Stimulated activated CD8-positive, alpha-beta memory T cell treated with anti-CD3 and anti-CD28 coated beads, Interleukin-7, amount 100 ng/mL, for 24 hours (primary cell): ENCODE measurements at places on chromosomes 1 and 21.

- no peak for DNase-seq
Observed at GRCh38 chr1:29550119-29550841, 314.0 kb downstream of the PTPRU start.

DNA sequence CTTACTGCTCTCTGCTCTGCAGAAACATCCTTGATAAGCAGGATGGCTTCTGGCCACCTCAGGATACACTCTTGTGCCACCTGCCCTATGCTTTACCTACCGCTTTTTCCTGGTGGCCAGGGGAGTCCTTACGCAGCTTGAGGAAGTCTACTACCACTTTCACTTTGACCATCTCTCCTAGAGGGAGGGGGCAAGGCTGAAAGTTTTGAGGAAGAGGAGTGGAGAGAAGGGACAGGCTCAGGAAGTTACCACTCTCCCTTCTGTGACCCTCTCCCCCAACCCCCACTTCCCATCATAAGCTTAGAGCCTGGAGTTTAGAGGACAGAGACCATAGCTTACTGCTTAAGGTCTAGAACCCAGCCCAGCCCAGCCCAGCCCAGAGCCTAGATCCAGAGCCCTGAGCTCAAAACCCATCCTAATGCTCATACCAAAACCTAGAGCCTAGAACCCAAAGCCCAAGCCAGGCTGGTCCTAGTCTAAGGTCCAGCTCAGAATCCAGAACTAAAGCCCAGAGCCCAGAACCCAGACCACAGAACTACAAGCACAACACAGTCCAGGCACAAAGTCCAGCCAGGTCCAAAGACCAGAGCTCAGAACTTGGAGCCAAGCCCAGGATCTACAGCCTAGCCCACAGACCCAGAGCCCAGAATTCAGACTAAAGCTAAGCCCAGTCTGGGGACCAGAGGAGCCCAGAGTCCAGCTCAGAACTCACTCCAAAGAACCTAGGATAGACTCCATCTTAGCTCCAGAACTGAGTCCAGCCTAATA is 18.0 kb upstream of the MFSD2A start:
- no peak for DNase-seq

- no peak for DNase-seq
Observed at GRCh38 chr1:237700181-237700580, 190.5 kb downstream of the ZP4 start.

GRCh38 chr1:66360285-66360724 is 173.6 kb upstream of the SGIP1 start:
- DNase-seq: no peak

DNA sequence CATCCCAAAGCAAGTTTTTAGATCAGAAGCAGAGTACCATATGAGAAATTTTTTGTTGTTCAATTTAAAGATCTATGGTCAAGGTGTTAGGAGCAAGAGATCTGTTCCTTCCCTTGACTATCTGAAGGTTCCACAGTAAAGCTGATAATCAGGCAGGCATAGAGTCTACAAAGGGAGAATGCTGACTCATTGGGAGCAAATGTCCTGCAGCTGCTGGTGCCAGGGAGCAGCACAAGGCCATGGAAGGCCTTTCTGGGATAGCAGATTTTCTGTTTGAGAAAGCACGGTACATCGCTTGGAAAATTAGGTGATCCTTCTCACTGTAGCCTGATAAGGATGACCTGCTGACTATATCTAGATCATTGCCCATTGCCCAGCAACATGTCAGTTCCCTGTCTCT is 210.1 kb upstream of the C1orf87 start:
- no peak for DNase-seq

- no peak for DNase-seq
Observed at GRCh38 chr1:242205622-242206489, 207.0 kb upstream of the MAP1LC3C start.

DNA sequence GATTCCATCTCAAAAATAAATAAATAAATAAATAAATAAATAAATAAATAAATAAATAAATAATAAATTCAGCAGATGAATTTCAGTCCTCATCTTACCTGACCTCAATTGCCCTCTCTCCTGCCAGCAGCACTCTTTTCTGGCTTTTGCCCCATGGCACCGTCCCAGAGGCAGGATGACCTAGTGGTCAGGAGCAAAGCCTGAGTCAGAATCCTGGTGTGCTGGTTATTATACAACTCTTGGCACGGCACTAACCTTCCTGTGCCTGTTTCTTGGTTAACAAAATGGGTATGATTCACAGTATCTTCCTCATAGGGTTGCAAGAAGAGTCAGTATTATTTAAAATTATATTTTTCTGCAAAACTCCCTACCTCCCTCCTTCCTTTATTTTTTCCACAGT is 43.0 kb downstream of the NKAIN1 start:
- no peak for DNase-seq

DNA sequence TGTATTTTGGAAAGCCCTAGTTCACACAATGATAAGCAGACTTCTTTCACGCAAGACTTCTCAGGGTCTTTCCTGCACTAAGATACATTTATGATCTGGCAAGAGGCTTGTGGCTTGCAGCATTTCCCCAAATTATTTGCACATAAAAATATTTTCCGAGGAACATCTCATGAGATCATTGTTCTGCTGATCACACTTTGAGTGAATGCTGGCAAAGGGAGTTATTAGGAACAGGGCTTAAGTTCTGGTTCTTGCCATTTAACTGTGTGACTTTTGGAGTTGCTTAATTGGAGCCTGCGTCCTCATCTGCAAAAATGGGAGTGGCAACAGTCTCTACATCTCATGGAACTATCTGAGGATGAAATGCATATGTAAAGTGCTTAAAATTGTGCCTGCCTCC is 50.2 kb downstream of the GADD45A start:
- DNase-seq: no peak

- no peak for DNase-seq
Observed at GRCh38 chr1:6080469-6080868, 34.8 kb downstream of the KCNAB2 start.

DNA sequence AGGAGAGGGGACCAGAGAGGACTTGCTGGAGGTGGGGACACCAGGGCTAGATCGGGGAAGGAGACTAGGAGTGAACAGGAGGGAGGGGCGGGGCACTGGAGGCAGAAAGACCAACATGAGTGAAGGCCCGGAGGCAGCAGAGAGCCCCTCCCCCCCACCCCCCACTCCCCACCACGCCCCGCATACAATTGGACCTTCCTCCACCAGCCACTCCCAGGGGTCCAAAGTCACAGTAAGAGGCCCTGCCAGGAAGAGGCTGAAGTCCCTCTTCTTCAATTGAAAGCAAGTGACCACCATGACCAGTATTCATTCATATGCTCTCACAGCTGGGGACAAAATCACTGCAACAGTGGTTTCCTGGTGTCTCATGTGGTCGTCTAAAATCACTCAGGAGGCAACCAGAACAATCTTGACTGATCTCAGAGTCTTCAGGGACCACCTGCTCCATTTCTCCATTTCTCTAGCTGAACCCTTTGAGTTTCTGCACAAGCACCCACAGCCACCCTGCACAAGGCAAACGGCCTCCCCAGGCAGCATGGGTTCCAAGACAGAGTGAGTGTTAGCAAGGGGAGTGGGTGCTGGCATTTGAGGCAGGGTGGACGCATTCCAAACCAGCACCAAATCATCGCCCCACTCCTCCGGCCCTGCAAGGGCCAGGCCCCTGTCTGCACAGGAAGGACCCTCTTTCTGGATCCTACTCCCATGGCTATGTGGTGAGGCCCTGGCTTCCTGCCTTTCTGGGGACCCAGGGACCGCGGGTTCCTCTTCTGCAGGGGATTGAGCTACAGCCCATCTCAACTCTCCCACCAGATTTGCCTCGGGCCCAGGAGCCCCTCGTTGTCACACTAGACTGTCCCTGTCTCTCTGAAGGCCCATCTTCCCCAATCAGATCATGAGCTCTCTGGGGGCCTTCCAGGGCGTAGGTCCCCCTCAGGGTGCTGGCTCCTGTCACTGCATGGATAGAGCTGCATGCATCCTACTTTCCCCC is 17.0 kb downstream of the LAPTM5 start:
- no peak for DNase-seq

DNA sequence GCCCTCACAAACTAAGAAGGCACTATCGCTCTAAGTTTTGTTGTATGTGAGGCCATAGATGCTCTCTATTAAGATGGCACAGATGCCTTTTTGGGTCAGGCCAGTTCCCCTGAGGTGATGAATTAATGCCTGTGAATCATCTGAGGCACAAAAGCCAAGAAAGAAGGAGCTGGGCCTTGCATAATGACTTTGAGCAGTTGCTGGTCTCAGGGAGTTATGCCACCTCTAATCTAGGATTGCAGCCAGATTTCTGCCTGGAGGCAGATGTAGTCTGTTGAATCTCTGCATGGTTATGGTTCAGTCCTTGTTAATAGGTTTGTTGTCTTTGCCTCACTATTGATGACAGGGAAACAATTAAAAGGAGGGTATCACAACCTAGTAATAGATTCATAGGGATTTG is 168.1 kb upstream of the CHRM3 start:
- no peak for DNase-seq

GRCh38 chr1:67459068-67459467 is 28.9 kb upstream of the SERBP1 start:
- DNase-seq: no peak

GRCh38 chr1:1550591-1551432 is 10.4 kb upstream of the TMEM240 start:
- DNase-seq: no peak

DNA sequence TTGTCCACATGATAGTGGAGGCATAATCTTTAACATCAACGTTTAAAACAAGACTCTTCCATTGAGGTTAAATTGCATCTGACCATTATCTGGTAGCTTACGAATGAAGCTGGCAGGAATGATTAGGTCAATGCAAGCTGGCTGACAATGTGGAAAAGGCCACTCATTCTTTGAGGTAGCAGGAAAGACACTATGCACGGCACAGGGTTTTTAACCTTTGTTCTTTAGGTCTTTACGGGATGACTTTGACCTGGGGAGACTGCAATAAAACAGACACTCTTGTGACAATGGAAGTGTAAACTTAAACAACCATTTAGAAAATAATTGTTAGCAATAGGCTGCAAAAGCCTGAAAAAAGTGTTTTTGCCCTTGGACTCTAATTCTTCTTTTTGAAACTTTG is 193.8 kb upstream of the FOXD3 start:
- no peak for DNase-seq

GRCh38 chr1:206785182-206785765 is 13.0 kb upstream of the IL10 start:
- no peak for DNase-seq

- DNase-seq: no peak
Observed at GRCh38 chr21:42358937-42359336, 7.4 kb downstream of the TFF1 start.

GRCh38 chr1:25958465-25958864 is 39.4 kb downstream of the PAFAH2 start:
- no peak for DNase-seq

- no peak for DNase-seq
Observed at GRCh38 chr1:221376286-221376685, 365.6 kb downstream of the DUSP10 start.

- DNase-seq: no peak
Observed at GRCh38 chr1:39391691-39392679, 99.5 kb upstream of the BMP8A start.

- DNase-seq: no peak
Observed at GRCh38 chr1:230548997-230549396, 93.3 kb upstream of the COG2 start.

GRCh38 chr21:38494251-38494642 is 4.0 kb downstream of the ERG start:
- DNase-seq: no peak

GRCh38 chr1:18972531-18972930 is 16.1 kb upstream of the IFFO2 start:
- no peak for DNase-seq

DNA sequence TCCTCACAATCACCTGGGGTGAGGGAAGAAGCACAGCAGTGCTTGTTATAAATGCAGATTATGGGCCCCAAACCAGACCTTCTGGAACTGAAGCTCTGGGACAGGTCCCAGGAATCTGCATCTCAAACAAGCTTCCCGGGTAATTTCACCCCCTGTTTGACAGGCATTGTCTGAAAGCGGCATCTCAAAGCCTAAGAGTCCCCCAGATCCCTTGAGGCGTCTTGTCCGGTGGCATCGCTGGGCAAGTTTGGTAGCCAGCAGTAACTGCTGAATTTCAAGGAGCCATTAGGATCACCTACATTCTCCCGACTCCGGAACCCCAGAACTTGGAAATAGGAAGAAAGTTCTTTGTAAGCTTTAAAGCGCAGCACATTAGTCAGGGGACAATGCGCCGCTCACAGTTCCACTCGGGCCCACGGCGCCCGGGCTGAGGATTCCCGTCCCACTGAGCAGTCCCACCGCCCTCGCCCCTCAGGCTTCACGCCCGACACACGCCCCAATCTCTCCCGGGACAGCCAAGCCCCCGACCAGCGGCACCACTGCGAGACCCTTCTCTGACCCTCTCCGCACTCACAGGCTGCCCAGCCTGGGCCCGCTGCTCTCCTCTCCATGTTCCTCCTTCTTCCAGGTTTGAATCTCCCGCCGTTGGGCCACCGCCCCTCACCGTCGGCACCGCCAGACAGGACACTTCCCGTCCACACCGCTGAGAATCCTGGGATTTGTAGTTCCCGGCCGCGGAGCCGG is at the start of gene IQGAP3:
Gene IQGAP3 (minus strand): TSS at position 647 of the 744 bp plus-strand sequence. CDS start 36 bp downstream, at position 611.
- no peak for DNase-seq

DNA sequence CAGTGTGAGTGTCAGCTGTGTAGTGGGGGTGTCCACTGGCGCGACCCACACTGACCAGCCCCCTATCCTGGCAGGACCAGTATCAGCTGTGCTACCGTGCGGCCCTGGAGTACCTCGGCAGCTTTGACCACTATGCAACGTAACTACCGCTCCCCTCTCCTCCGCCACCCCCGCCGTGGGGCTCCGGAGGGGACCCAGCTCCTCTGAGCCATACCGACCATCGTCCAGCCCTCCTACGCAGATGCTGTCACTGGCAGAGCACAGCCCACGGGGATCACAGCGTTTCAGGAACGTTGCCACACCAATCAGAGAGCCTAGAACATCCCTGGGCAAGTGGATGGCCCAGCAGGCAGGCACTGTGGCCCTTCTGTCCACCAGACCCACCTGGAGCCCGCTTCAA is 28.1 kb upstream of the KDM4A start:
- no peak for DNase-seq

GRCh38 chr21:32335601-32336575 is 37.2 kb downstream of the MRAP start:
- DNase-seq: no peak

GRCh38 chr1:80989455-80989854 is 811.3 kb upstream of the ADGRL2 start:
- no peak for DNase-seq

GRCh38 chr1:47693115-47693514 is 255.3 kb downstream of the FOXD2 start:
- DNase-seq: no peak

DNA sequence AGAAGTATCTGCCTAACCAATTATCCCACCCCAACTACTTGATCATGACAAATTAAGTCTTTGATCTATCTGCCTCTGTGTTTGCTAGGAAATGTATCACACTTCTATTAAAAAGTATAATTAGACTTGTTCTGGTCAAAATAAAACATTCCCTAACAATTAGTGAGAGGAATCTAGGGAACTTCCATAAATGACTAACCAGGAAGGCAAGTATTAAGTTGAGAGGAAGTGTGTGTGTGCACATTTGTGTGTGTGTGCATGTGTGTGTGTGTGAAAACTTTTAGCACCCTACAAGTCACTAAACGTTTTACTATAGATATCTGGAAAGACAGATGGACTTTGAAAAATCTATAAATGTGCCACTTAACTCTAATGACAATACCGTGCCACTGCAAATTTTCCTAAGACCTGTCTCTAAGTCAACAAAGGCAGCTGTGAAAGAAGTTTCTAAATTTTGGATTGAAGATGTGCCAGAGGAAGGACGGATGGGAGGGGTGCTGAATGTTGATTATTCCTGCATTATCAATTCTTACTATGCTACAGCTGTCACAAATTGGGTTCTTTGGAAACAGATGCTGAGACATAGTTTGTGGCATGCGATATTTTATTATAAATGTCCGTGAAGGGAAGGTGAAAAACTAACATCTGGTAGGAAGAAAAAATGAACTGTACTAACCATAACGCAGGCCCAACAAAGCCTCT is 567.1 kb downstream of the PTPRC start:
- no peak for DNase-seq
